GF-D8 (cell line): ENCODE measurements at places on chromosomes 6 and 20.

DNA sequence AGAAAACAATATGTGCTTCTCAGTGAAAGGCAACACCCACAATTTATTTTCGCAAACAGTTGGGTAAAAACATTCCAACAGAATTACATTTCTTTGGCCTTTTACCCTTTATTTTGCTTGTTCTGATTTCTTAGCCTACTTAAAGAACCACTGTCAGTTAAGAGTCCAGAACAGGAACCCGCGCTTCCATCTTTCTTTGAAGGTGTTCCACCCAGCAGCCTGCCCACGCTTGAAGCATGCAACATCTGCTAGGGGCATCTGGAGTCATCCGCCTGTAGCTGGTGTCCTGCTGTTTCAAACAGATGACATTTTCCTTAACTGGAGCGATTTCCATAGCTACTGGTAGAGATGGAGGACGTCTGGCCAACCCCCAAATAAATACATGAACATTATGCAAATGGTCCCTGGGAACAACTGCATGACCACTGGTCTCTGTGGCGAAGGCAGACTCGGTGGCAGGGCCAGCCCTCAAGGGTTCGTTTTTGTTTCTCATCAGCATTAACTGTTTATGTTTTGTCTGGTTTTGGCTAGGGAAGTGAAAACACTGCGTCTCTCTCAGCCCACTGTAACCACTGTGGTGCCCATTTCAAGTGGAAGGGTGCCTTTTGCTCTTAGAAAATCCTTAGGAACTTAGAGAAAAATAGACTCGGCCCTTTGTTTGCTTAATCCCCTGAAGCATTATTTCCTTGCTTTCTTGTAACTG, 51.6 kb downstream of the LAMA4 start:
- no peak for DNase-seq

GRCh38 chr6:41511443-41512060, 34.6 kb upstream of the FOXP4 start:
- DNase-seq, result no peak

GRCh38 chr6:551405-551804, 105.5 kb downstream of the HUS1B start:
- no peak for DNase-seq

GRCh38 chr6:105191351-105191750, 11.5 kb upstream of the POPDC3 start:
- DNase-seq, result no peak

GRCh38 chr6:22053391-22053997, 243.3 kb downstream of the PRL start:
- no peak for DNase-seq

DNA sequence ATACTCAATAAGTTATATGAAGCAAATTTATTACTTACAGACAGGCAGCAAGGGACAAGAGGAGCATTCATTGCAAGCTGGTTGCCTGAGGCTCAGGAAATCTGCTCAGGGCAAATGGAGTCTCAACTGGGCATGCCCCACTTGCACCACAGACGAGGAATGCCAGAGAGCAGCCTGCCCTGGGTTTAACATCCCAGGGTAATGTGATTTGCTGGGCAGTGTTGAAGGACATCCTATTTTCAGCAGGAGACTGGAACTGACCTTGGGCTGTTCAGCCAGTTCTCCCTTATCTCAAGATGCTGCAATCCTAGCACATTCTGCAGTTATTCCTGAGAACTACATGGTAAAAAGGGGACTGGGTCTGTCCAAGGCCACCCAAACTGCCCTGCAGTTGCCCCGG, 3.8 kb upstream of the ENTPD6 start:
- DNase-seq, result no peak

GRCh38 chr6:108968325-108969316, 120.4 kb downstream of the ARMC2 start:
- DNase-seq, result peak; percentile 70
